ENCODE measurements at places on chromosomes 5 and 9.

- DNase-seq = no peak
Observed at GRCh38 chr9:121055642-121056143, 5.6 kb upstream of the C5 start.

DNA sequence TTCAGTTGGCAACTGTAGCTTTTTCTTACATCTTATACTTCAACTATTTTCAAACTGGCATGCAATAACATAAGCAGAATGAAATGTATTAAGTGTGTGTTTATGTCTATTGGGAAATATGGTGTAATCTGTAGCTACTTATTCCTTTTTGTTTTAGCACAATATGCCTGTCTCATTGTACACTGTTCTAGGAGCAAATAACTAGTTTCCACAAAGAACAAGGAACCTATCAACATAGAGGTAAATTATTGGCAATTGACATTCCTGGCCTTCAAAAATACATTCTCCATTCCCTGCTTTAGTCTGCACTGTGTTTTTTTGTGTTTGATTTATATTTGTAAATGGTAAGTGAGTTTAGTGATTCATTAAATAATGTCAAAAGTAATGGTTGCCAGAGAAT is 75.7 kb downstream of the FBXL7 start:
- DNase-seq = no peak

DNA sequence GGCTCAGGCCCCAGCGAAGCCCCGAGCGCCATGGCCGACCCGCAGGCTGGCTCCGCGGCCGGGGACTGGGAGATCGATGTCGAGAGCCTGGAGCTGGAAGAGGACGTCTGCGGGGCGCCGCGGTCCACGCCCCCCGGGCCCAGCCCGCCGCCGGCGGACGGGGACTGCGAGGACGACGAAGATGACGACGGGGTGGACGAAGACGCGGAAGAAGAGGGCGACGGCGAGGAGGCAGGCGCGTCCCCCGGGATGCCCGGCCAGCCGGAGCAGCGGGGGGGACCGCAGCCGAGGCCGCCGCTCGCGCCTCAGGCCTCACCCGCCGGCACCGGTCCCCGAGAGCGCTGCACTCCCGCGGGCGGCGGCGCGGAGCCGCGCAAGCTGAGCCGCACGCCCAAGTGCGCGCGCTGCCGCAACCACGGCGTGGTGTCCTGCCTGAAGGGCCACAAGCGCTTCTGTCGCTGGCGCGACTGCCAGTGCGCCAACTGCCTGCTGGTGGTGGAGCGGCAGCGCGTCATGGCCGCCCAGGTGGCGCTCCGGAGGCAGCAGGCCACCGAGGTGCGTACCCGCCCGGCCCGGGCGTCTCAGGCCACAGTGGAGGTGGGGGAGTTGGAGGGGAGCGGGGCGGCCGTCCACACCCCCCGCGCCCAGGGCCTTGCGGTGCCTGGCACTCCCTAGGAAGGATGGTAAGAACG is 1.6 kb downstream of the DMRT2 start:
- DNase-seq = peak; percentile 35

DNA sequence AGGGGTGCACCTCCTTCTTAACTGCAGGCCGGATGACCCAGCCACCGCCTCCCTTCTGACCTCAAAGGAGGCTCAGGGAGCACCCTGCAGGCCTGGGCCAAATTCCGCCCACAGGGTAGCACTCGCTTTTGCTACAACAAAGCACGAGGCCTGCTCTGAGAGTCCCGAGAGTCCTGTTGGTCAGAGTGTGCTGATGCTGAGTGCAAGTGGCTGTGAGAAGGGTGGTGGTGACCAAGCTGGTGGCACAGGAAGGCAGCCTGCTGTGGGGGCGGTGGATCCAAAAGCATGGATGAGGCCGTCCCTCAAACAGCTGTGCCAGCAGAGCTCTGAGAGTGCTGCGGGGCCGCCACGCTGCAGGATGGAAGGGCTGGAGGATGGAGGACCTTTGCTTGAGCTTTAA is 101.8 kb downstream of the AK8 start:
- no peak for DNase-seq

GRCh38 chr5:128101676-128102075 is 18.1 kb downstream of the SLC12A2 start:
- DNase-seq = no peak

DNA sequence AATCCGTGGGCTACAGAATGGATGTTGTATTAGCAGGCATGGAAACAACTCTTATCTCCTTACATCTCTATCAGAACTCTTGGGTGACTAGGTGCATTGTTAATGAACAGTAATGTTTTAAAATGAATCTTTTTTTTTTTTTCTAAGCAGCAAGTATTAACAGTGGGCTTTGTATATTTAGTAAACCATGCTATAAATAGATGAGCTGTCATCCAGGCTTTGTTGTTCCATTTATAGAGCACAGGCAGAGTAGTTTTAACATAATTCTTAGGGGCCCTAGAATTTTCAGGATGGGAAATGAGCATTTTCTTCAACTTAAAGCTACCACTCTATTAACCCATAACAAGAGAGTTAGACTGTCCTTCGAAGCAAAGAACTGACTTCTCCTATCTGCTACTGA is 233.7 kb upstream of the ADAMTSL1 start:
- DNase-seq = no peak

All from T-helper 2 cell treated with Interferon-gamma antibody and Interleukin-4, amounts not matched to agents 5 μg/mL and 100 μg/mL, for 36 hours (primary cell).